Fibroblast of lung (primary cell): ENCODE measurements at places on chromosomes 16 and 17. TPM values are rescaled to one million over a fixed set of nuclear protein-coding genes. Genes with fewer than 3 reads are reported as not detected.

The HAS3 gene
- 0.26 and 0.33 TPM in 2 replicates for total RNA-seq

The TSPAN10 gene
- 1.0 and 3.0 TPM in 2 replicates for total RNA-seq

The CLEC18A gene
- under 0.01 and 0.33 TPM in 2 replicates for total RNA-seq

The DECR2 gene
- total RNA-seq = 6.4 and 12.1 TPM in 2 replicates

The BCKDK gene
- 12.6 and 18.5 TPM in 2 replicates for total RNA-seq

The ERN1 gene
- total RNA-seq = 11.7 and 13.9 TPM in 2 replicates

The NRN1L gene
- total RNA-seq = 0.17 TPM in 1 of 2 replicates, not detected in the other

The FAHD1 gene
- total RNA-seq = 66.0 and 78.3 TPM in 2 replicates

The UMOD gene
- total RNA-seq = not detected in 2 replicates

The HOXB1 gene
- not detected in 2 replicates for total RNA-seq

The ADAD2 gene
- not detected in 2 replicates for total RNA-seq

The CACNG4 gene
- not detected in 2 replicates for total RNA-seq

The DDX5 gene
- 393 and 439 TPM in 2 replicates for total RNA-seq

The SLC46A1 gene
- total RNA-seq = 3.6 and 5.1 TPM in 2 replicates

The GLG1 gene
- 97.6 and 138 TPM in 2 replicates for total RNA-seq

The UTP4 gene
- 14.4 and 14.9 TPM in 2 replicates for total RNA-seq

The EPX gene
- total RNA-seq = not detected in 2 replicates

The PIK3R6 gene
- total RNA-seq = not detected in 2 replicates

The MAPT gene
- 0.50 and 0.51 TPM in 2 replicates for total RNA-seq

The TBC1D3G gene
- total RNA-seq = not detected in 2 replicates

The TCAP gene
- total RNA-seq = 0.17 and 0.26 TPM in 2 replicates

The SPN gene
- total RNA-seq = not detected in 2 replicates

The SMPD3 gene
- total RNA-seq = under 0.01 TPM in 2 replicates

The HBA2 gene
- total RNA-seq = not detected in 2 replicates

The CDR2L gene
- 6.7 and 12.2 TPM in 2 replicates for total RNA-seq

The TVP23A gene
- total RNA-seq = under 0.01 and 0.26 TPM in 2 replicates

The TMIGD1 gene
- not detected in 2 replicates for total RNA-seq

The AGRP gene
- not detected in 2 replicates for total RNA-seq

The ABCA10 gene
- 2.6 and 2.8 TPM in 2 replicates for total RNA-seq

The OR4D1 gene
- total RNA-seq = not detected in 2 replicates

The KAT2A gene
- total RNA-seq = 7.4 and 7.8 TPM in 2 replicates

The ACSM5 gene
- total RNA-seq = not detected in 2 replicates

The OXLD1 gene
- total RNA-seq = 34.2 and 45.6 TPM in 2 replicates

The CES1 gene
- 41.1 and 41.6 TPM in 2 replicates for total RNA-seq

The NLRC3 gene
- total RNA-seq = under 0.01 and 0.17 TPM in 2 replicates

The PIPOX gene
- total RNA-seq = 0.83 and 1.5 TPM in 2 replicates

The MYH1 gene
- total RNA-seq = not detected in 2 replicates

The ASPA gene
- total RNA-seq = 4.6 and 5.4 TPM in 2 replicates
